ENCODE measurements at places on chromosomes 5 and 9. TPM values are rescaled to one million over a fixed set of nuclear protein-coding genes. Genes with fewer than 3 reads are reported as not detected.

The KLF4 gene
- total RNA-seq, result 88.4 TPM

GRCh38 chr5:59661954-59662615, 231.4 kb downstream of the PDE4D start:
- no peak for ATAC-seq

DNA sequence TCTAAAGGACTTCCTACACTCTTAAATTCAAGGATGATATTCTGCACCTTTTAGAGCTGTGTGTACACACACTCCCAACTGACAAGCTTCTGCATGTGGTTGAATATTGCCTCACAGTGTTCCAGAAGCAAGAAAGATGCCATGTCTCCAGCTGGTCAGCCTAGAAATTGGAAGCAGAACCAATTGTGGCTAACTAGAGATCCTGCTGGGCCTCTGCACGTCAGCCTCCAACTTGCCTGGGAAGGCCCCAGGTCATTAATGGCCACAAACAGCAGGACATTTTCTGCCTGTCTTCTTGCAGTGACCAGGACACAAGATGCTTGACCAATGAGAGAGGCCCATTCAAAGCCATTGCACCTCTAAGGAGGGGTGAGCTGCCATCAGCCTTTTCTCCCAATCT, 571.9 kb upstream of the BRINP1 start:
- no peak for ATAC-seq

GRCh38 chr9:18658804-18659705, 185.1 kb downstream of the ADAMTSL1 start:
- ATAC-seq, result no peak
